ENCODE measurements at places on chromosomes 4 and X. TPM values are rescaled to one million over a fixed set of nuclear protein-coding genes. Genes with fewer than 3 reads are reported as not detected.

PAGE2 gene
- total RNA-seq = not detected

FAAH2 gene
- total RNA-seq = 5.5 TPM

TNMD gene
- not detected for total RNA-seq

UGT2B11 gene
- total RNA-seq = not detected

RNF212 gene
- total RNA-seq = 8.1 TPM

F8 gene
- total RNA-seq = 7.8 TPM

HGFAC gene
- not detected for total RNA-seq

GRCh38 chr4:6594826-6595355 lies 19.9 kb downstream of the MAN2B2 start:
- DNase-seq = no peak
- no peaks in the 10 kb centered on the region for H3K27me3 ChIP-seq
- H3K4me1 ChIP-seq = no peaks in the 10 kb centered on the region
- no peak overlapping the region for H3K4me3 ChIP-seq
- no peak overlapping the region for H3K27ac ChIP-seq

- no peak overlapping the region for H3K4me3 ChIP-seq
- peaks cover 4% of the 10 kb centered on the region for H3K27me3 ChIP-seq
- no peak for DNase-seq
- no peak overlapping the region for H3K27ac ChIP-seq
- H3K4me1 ChIP-seq = no peaks in the 10 kb centered on the region
Observed at GRCh38 chrX:131262200-131262599, 26.9 kb downstream of the IGSF1 start.

- DNase-seq = no peak
- peak overlapping the region; percentile 29 for H3K4me3 ChIP-seq
- H3K4me1 ChIP-seq = peaks cover 27% of the 10 kb centered on the region
- peaks cover 14% of the 10 kb centered on the region for H3K36me3 ChIP-seq
Observed at GRCh38 chr4:147943159-147943638, 211.3 kb downstream of the ARHGAP10 start.

DNA sequence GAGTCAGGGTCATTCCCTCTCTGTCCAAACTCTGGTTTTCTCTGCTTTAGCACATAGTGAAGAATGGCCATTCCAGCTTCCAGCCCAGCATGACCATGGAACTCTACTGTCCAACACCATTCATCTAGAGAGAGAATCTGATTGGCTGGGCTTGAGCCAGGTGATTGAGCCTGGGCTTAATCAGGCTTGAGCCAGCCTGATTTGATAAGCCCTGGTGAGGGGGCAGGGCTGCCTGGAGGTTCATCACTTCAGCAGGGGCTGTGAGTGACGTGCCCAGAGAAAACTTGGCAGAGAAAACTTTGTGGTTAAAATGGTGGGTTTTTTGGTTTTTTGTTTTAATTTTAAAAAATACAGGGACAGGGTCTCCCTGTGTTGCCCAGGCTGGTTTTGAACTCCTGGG lies 62.5 kb downstream of the KIAA0232 start:
- H3K27ac ChIP-seq = no peak overlapping the region
- no peak for DNase-seq
- peaks cover 27% of the 10 kb centered on the region for H3K36me3 ChIP-seq

- H3K4me3 ChIP-seq = no peak overlapping the region
- H3K27ac ChIP-seq = no peak overlapping the region
- H3K27me3 ChIP-seq = no peaks in the 10 kb centered on the region
- no peak for DNase-seq
- no peaks in the 10 kb centered on the region for H3K4me1 ChIP-seq
- no peaks in the 10 kb centered on the region for H3K36me3 ChIP-seq
Observed at GRCh38 chr4:55762819-55763218, 56.8 kb upstream of the EXOC1L start.

GRCh38 chr4:125440814-125441213 lies 126.1 kb downstream of the FAT4 start:
- no peak for DNase-seq
- no peak overlapping the region for H3K27ac ChIP-seq
- no peaks in the 10 kb centered on the region for H3K4me1 ChIP-seq
- H3K27me3 ChIP-seq = no peaks in the 10 kb centered on the region

DNA sequence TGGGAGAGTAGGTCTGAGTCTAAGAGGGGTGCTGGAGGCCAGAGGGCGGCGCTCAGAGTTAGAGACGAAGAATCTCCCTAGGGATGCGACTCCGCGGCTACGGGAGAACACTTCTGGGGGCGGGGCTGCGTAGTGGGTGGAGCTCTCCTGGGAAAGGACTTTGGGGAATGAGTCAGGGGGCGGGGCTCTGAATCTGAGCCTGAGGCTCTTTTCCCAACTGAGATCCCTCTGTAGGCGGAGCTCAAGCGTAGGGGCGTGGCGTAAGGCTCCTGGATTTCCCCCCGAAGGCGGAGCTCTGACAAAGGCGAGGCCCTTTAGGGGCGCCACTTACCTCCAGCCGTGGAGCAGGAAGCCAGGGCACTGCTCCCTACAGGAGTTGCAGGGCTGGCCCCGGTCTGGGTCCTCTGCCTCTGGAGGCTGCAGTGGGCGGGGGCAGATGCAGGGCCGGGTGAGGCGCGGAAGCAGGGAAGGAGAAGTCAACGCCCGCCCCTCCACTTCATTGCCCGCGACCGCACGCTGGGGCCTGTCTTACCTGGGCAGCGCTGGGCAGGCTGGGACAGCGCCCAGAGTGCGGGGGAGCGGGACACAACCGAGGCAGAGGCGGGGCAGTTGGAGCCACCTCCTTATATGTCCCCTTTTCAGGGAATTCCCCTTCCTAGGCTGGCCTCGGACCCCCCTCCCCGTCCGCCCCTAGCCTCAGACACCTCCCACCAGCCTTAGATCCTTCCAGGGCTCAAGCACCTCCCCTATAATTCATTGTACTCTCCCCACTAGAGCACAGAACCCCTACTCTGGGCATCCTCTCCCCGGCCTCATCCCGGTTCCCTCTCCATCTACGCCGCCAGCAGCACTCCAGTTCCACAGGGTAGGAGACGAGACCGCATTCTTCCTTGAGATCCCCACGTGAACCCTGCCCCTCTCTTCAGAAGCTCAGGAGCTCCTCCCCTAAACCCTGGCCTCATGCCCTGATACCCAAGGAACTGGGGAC lies 1.6 kb downstream of the PRICKLE3 start:
- H3K4me3 ChIP-seq = peak overlapping the region; percentile 93
- DNase-seq = peak; percentile 34
- H3K36me3 ChIP-seq = peaks cover 12% of the 10 kb centered on the region
- no peaks in the 10 kb centered on the region for H3K27me3 ChIP-seq

DNA sequence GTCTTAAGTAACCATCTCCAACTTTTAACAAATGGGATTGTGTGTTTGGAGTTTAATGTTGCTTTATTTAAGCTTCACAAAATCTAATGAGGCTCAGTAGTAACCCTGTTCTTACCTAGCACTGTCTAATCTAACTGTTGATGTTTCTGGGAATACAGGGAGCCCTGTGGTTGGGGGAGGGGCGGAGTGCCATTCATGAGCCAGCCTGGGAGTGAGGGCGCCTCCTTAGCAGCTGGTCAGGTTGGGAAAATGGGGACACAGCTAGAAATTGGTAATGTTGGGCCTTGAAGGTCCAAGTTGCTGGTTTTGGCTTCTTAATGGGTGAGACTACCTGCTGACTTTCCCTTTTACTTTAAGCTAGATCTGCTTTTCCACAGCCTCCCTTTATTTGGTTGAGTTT lies 22.9 kb upstream of the TADA2B start:
- peaks cover 2% of the 10 kb centered on the region for H3K4me1 ChIP-seq
- H3K27me3 ChIP-seq = no peaks in the 10 kb centered on the region
- peaks cover under 1% of the 10 kb centered on the region for H3K36me3 ChIP-seq
- no peak overlapping the region for H3K4me3 ChIP-seq
- no peak overlapping the region for H3K27ac ChIP-seq

DNA sequence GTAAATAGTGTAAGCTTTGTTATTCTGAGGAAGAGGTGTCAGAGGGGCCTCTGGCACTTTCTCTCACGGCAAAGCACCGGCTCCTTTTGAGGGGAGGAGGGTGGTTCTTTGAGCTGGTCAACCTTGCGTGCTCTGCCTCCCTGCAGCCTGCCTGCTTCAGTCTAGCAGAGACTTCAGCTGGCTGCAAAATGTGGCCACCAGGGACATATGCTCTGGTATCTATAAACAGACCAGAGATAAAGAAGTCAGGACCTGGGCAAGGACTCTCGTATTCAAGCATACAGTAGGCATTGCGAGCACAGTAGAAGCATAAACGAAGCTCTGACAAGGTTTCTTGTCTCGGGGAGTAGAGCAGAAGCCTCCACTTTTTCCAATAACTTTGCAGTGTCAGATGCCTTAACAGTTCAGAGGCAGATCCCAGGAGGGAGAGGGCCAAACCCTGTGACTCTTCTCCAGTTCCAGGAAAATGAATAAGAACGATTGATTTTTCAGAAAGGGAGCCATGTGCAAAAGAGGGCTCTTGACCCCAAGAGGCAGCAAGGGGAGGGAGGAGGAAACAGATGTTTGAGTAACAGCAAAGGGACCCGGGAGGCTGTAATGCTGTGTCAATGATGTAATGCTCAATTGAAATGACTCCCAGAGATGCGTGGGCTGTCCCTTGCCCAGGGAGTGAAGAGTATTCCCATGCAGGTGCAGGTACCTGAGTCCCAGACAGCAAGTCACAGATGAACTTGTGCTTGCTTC lies 57.9 kb upstream of the TEX13D start:
- peaks cover 3% of the 10 kb centered on the region for H3K4me1 ChIP-seq
- DNase-seq = no peak
- no peak overlapping the region for H3K4me3 ChIP-seq
- no peak overlapping the region for H3K27ac ChIP-seq

DNA sequence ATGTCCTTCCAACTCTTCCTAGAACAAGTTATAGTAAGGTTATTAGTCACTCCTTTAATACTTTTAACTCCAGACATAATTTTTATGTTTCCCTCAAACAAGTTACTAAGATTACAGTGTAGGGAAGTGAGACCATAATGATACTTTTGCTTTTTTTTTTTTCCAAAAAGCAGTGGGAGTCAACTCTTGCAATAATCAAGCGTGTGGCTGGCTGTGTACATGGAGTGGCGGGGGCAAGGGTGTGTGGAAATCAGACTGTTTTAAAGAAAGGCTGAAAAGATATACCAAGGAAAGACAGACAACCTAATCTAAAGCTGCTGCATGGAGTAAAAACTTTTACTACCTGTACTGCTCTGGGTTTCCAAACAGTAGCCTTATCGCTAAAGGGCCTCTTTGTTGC lies 4.1 kb downstream of the NOA1 start:
- H3K36me3 ChIP-seq = peaks cover 40% of the 10 kb centered on the region
- no peak overlapping the region for H3K27ac ChIP-seq
- peaks cover 31% of the 10 kb centered on the region for H3K4me1 ChIP-seq
- no peaks in the 10 kb centered on the region for H3K27me3 ChIP-seq
- H3K4me3 ChIP-seq = no peak overlapping the region

DNA sequence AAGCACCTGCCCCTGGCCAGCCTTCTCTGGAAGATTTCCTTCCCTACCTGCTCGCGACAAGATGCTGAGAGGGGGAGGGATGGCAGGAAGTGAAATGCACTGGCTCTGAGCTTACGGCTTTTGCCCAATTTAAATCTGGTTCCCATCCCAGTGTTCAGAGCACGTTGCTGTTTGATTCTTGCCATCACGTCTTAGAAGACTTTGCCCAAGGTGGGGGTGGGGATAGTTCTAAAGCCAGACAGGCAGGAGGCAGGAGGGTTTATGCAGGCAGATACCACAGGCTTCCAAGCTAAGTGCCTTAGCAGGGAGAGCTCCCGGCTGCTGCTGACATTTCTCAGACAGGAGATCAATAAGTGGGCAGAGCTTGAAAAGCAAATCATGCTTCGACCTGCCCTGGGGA lies 393.9 kb downstream of the MID1IP1 start:
- H3K27ac ChIP-seq = no peak overlapping the region
- H3K27me3 ChIP-seq = no peaks in the 10 kb centered on the region

DNA sequence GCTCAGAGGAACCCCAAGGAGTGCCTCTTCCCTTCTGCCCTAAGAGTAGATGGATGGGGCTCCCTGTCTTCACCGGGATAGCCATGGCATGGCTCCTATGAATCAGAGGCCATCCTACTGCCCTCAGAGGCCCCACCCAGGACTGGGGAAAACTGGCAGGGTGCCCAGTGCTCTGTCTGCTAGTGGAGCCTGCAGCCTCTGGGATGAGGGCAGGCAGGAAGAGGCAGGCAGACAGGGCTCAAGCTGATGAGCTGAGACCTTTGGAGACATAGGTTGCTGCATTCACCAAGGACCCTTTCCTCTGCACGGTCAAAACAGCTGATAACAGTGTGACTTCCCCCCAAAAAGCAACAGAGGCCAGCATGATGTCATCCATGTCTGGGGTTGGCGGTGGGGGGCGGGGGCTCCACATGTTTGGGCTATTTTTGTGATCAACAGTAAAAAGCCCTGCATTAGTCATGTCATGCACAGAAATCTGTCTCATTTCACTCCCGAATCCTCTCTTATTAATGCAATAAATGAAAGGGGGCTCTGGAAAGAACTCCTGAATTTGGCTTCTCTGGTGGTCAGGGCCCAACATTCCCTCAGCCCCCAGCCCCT lies 207.6 kb upstream of the MAMLD1 start:
- H3K27me3 ChIP-seq = no peaks in the 10 kb centered on the region
- H3K27ac ChIP-seq = no peak overlapping the region
- H3K4me3 ChIP-seq = no peak overlapping the region
- no peaks in the 10 kb centered on the region for H3K4me1 ChIP-seq
- no peaks in the 10 kb centered on the region for H3K36me3 ChIP-seq

DNA sequence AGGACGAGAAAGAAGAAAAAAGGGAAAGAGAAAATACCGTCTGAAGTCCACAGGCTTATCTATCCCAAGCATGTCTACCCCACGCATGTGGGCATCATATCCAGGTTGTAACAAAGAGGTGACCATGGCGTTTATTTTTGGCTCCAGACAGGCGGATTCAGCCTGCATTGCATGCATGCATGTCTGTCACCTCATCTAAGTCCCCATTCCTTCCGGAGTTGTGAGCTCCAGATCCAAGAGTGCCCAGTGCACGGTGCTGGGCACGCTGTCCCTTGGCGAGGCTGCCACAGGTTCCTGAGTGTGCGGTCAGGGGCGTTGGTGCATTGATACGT lies 905 bp upstream of the GALNTL6 start:
- DNase-seq = no peak
- peaks cover 22% of the 10 kb centered on the region for H3K27me3 ChIP-seq
- H3K4me3 ChIP-seq = no peak overlapping the region
- no peaks in the 10 kb centered on the region for H3K36me3 ChIP-seq

- no peak overlapping the region for H3K27ac ChIP-seq
- no peak overlapping the region for H3K4me3 ChIP-seq
- no peaks in the 10 kb centered on the region for H3K27me3 ChIP-seq
- H3K36me3 ChIP-seq = no peaks in the 10 kb centered on the region
Observed at GRCh38 chr4:69658133-69658532, 5.1 kb upstream of the UGT2A1 start.

GRCh38 chr4:108431986-108432385 lies 188.4 kb upstream of the RPL34 start:
- H3K4me1 ChIP-seq = peaks cover 42% of the 10 kb centered on the region
- H3K27me3 ChIP-seq = no peaks in the 10 kb centered on the region
- H3K36me3 ChIP-seq = peaks cover 3% of the 10 kb centered on the region

DNA sequence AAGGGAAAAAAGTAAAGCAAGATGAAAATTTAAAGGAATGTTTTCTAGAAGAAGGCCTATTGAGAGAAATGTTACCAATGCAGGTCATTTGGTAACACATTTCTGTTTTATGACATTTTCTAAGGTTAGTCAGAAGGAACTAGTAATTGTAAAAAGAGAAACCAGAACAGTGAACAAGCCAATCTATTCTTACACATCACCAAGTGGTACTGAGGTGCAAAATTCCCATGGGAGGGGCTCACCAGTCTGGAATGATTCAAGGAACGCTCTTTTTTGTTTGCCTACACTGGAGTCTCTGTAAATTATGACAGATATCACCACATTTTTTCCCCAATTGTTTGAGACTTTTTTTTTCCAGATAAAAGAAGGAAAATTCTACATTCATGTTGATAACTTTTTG lies 404.7 kb upstream of the CNKSR2 start:
- H3K4me1 ChIP-seq = no peaks in the 10 kb centered on the region
- H3K27me3 ChIP-seq = no peaks in the 10 kb centered on the region
- H3K36me3 ChIP-seq = no peaks in the 10 kb centered on the region
- no peak for DNase-seq
